ENCODE measurements at places on chromosomes 7 and 10.

DNA sequence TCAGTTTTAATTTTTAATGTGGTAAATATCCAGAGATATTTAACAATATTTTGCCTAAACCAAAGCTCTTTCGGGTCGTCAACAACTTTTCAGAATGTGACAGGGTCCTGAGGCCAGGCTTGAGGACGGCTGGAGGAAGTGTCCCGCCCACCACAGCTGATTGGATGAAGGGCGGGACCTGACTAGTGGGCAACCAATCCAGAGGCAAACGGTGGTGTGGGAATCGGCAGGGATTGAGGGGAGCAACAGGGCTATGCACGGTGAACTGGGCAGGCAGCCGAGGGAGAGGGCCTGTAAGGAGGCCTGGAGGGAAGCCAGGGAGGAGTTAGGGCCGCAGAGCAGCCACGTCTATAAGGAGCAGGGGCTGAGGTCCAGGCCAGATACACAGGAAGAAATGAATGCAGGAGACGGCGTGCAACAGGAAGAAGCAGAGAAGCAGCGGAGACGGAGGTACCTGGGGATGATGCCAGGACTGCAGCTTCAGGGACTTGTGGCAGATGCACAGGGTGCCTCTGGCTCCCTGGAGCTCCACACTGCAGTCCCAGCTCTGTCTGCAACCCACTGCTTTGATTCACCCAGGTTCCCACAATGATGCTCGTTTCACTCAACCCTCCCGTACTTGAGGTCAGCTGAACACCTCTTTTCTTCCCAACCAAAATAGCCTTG lies 46.1 kb upstream of the ZMIZ1 start:
- H3K27me3 ChIP-seq = no peaks in the 10 kb centered on the region
- no peaks in the 10 kb centered on the region for H3K36me3 ChIP-seq
- H3K4me1 ChIP-seq = peaks cover 62% of the 10 kb centered on the region

DNA sequence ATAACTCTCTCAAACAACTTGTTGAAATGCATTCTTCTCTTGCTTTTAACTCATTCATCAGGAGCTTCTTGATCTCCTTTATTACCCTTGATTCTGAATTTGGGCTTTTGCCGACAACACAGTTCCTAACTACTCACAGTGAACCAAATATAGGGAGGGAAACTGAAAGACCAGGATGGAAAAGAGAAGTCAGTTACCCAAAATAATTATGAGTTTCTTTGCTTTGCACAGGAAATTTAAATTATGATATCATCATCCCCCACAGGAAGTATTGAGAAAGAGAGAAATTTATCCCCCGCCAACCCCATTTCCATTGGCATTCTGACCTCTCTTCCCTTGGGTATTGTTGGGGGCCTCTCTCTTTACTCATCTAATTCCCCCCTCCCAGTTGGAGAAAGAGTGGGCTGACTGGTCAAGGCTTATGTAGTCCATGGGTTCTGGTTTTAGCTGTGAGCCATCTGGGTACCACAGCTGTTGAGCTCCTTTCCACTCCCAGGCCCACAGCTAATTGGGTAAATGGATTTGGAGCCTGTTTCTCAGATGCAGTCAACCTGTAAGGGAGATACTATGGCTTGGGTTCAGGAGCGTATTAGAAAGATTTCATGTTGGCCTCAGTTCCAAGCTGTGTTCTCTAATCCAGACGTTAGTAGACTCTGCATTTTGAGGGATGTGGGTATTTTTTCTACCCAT lies 109.0 kb downstream of the FZD1 start:
- DNase-seq = peak; percentile 36
- H3K36me3 ChIP-seq = no peaks in the 10 kb centered on the region
- H3K4me3 ChIP-seq = no peak overlapping the region
- H3K27ac ChIP-seq = no peak overlapping the region

- no peak for DNase-seq
- H3K27me3 ChIP-seq = no peaks in the 10 kb centered on the region
- H3K27ac ChIP-seq = no peak overlapping the region
- H3K4me3 ChIP-seq = no peak overlapping the region
Measured at GRCh38 chr10:105725007-105725406, 1083.9 kb downstream of the SORCS3 start.

- no peaks in the 10 kb centered on the region for H3K27me3 ChIP-seq
- no peak overlapping the region for H3K4me3 ChIP-seq
- DNase-seq = peak; percentile 39
- no peak overlapping the region for H3K27ac ChIP-seq
- no peaks in the 10 kb centered on the region for H3K36me3 ChIP-seq
- no peaks in the 10 kb centered on the region for H3K4me1 ChIP-seq
Measured at GRCh38 chr7:33874943-33875342, 30.4 kb upstream of the BMPER start.

- H3K4me3 ChIP-seq = no peak overlapping the region
- no peaks in the 10 kb centered on the region for H3K27me3 ChIP-seq
- no peak for DNase-seq
Measured at GRCh38 chr7:69403169-69403568, 195.1 kb upstream of the AUTS2 start.

GRCh38 chr7:33237036-33237435 lies 107.7 kb downstream of the BBS9 start:
- no peak overlapping the region for H3K4me3 ChIP-seq
- no peak for DNase-seq
- no peaks in the 10 kb centered on the region for H3K4me1 ChIP-seq
- H3K36me3 ChIP-seq = no peaks in the 10 kb centered on the region

GRCh38 chr7:89023877-89024276 lies 228.3 kb upstream of the TEX47 start:
- H3K4me3 ChIP-seq = no peak overlapping the region
- H3K27ac ChIP-seq = no peak overlapping the region
- no peaks in the 10 kb centered on the region for H3K36me3 ChIP-seq
- H3K27me3 ChIP-seq = no peaks in the 10 kb centered on the region

DNA sequence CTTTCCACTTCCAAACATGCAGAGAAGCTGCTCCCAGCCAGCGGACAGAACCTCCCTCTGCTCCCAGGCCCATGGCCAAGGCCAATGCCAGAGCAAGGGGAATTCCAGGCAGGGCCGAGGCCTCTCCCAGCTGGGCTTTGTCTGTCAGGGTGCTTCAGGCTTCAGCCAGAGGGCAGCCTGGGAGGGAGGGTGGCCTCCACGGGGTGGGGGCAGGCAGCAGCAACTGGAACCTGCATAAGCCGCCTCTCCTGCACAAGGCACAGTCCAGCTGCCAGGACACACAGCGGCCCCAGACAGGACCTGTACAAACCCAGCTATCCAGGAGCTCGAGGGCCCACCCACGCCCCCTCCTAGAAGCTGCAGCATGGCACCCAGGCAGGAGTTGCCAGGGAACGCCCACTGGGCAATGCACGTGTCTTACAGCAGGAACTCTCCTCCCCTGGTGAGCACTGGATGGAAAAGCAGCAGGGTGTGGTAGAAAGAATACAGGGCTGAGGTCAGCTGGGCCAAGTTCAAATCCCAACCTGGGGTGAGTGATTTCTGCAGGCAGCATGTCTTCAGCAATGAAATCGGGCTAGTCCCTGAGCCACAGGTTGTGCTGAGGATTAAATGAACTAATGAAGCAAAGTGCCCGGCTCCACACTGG lies 7.6 kb downstream of the FAM53B start:
- DNase-seq = peak; percentile 89
- H3K36me3 ChIP-seq = peaks cover 17% of the 10 kb centered on the region
- H3K27ac ChIP-seq = peak overlapping the region; percentile 74

DNA sequence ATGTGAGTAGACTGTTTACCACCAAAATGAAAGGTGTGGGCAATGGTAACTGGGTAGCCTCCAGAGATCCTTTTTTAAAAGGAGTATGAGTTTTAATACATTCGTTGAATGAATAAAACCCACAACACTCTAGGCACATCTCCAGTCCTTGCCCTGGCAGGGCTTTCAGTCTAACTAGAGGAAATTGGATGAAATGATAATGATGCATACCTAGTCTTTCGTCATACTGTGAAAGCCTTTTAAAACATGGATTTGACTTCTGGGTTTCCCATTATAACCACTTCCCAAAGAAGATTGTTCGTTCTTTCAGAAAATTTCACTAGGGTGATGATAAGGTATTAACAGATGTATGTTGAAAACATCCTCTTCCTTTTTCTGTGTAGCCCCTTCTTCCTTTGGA lies 110.8 kb downstream of the REEP3 start:
- H3K4me1 ChIP-seq = peaks cover 15% of the 10 kb centered on the region
- no peak overlapping the region for H3K27ac ChIP-seq
- peak; percentile 62 for DNase-seq
- no peaks in the 10 kb centered on the region for H3K36me3 ChIP-seq
- H3K27me3 ChIP-seq = no peaks in the 10 kb centered on the region

DNA sequence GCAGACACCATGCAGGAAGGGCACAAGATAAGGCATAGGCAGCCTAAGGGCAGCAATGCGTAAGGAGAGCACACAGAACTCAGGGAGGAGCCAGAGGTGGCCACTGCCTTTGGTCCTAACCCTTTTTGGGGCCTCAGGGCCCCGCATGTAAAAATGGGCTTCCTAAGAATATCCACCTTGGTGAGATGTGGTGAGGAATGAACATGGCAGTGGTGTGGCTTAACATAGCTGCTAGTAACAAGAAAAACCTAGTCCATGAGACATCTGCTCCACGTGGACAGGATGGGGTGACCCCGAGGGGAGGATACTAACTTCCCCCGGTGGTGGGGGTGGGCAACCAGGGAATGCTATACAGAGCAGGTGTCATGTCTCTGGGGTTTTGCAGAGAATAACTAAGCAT lies 18.0 kb downstream of the MAT1A start:
- no peak overlapping the region for H3K4me3 ChIP-seq
- no peaks in the 10 kb centered on the region for H3K36me3 ChIP-seq
- no peak for DNase-seq
- H3K27ac ChIP-seq = no peak overlapping the region
- H3K27me3 ChIP-seq = no peaks in the 10 kb centered on the region

DNA sequence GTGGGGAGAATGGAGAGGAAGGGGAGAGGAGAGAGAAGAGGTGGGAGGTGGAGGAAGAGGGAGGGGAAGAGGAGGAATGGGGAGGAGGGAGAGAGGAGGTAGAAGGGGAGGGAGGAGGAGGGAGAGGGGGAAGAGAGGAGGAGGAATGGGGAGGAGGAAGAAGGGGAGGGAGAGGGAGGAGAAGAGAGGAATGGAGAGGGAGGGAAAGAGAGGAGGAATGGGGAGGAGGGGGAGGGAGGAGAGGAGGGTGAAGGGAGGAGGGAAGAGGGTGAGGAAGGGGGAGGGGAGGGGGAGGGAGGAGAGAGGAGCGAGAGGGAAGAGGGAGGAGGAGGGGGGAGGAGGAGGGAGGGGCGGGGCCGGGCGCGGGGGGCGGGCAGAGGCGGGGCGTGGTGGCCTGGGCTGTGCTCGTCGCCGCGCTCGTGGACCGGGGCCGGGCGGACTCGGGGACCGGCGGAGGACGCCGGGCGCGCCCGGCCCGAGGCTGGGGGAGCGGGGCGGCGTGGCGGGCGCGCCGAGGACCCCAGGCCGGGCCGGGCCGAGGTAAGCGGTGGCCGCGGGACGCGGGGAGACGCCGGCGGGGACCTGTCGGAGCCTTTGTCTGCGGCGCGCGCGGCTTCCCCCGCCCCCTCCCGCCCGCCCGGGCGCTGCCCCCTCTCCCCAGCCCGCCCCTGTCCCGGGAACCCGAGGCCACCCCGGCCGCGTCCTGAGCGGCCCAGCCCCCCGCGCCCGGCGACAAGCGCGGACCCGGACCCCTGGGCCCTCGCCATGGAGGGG lies at the start of gene SLC29A4:
SLC29A4 (plus strand) TSS at position 401 of the 774 bp plus-strand sequence. CDS start 4,874 bp downstream, outside the sequence.
- peak within 1 kb of the TSS; percentile 41 for H3K4me3 ChIP-seq
- peak; percentile 68 for DNase-seq
- H3K36me3 ChIP-seq = no peaks in the 10 kb centered on the region
- H3K4me1 ChIP-seq = peaks cover 16% of the 10 kb centered on the region

DNA sequence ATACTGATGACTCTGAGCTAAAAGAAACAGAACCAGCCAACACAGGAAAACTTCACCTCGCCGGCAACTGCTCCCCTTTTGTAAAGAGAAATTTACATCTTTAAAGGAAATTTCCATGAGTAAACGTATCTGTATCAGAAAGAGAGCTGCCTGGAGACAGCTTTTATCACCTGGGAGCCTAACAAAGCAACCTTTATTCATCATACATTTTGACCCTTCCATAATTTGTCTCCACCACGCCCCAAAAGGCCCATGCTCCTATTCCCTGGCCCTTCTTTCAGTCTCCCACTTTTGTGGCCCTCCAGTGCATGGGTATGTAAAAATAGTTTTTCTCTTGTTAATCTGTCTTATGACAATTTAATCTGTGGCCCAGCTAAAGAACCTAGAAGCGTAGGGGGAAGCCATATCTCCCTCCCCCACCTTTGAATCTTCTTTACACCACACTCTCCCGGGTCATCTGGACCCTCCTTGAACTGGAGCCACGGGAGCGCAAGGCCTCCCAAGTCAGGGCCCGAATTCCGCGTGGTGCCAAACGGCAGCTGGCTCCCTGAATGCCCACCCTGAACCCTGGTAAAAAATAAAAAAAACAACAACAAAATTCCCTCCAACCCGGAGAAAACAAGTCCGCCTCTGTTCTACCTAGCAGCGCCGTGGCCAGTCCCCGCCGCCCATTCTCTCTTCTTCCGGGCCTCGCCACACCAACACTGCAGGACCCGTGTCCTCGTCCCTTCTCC lies 15.4 kb upstream of the FKBP9 start:
- H3K27ac ChIP-seq = peak overlapping the region; percentile 95
- H3K4me1 ChIP-seq = peaks cover 20% of the 10 kb centered on the region
- H3K36me3 ChIP-seq = peaks cover 8% of the 10 kb centered on the region
- no peaks in the 10 kb centered on the region for H3K27me3 ChIP-seq

- DNase-seq = no peak
- no peak overlapping the region for H3K4me3 ChIP-seq
- H3K4me1 ChIP-seq = no peaks in the 10 kb centered on the region
- no peak overlapping the region for H3K27ac ChIP-seq
- no peaks in the 10 kb centered on the region for H3K36me3 ChIP-seq
Measured at GRCh38 chr10:83921984-83922860, 217.1 kb upstream of the GHITM start.

DNA sequence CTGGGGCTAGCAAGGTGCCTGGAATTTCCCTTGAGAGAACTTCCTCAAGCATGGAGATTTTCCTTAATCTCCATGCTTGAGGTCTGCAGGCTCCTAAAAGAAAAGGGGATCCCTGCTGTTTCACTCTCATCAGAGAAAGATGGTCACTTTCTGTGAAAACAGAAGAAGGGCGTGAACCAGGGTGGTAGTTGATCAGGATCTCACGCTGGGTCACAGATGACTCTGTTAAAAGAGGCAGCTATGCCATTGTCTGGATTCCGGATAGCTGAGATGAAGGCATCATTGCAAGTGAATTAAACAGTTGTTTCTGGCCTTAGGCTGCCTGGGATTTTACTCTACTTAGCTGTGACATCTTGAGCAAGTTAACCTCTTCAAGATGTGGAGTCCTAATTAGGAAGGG lies 525.9 kb downstream of the TYW1 start:
- H3K36me3 ChIP-seq = no peaks in the 10 kb centered on the region
- H3K4me1 ChIP-seq = peaks cover 15% of the 10 kb centered on the region
- H3K4me3 ChIP-seq = no peak overlapping the region
- DNase-seq = no peak
- H3K27ac ChIP-seq = no peak overlapping the region

- DNase-seq = no peak
- H3K27me3 ChIP-seq = no peaks in the 10 kb centered on the region
- no peak overlapping the region for H3K27ac ChIP-seq
- H3K4me1 ChIP-seq = peaks cover 23% of the 10 kb centered on the region
Measured at GRCh38 chr10:127149501-127150081, 46.8 kb downstream of the INSYN2A start.

- H3K27ac ChIP-seq = no peak overlapping the region
- DNase-seq = no peak
- peaks cover 21% of the 10 kb centered on the region for H3K4me1 ChIP-seq
- H3K27me3 ChIP-seq = no peaks in the 10 kb centered on the region
- no peaks in the 10 kb centered on the region for H3K36me3 ChIP-seq
- H3K4me3 ChIP-seq = no peak overlapping the region
Measured at GRCh38 chr10:77458986-77459590, 178.5 kb downstream of the KCNMA1 start.
